ENCODE measurements at places on chromosomes 12 and 14.

DNA sequence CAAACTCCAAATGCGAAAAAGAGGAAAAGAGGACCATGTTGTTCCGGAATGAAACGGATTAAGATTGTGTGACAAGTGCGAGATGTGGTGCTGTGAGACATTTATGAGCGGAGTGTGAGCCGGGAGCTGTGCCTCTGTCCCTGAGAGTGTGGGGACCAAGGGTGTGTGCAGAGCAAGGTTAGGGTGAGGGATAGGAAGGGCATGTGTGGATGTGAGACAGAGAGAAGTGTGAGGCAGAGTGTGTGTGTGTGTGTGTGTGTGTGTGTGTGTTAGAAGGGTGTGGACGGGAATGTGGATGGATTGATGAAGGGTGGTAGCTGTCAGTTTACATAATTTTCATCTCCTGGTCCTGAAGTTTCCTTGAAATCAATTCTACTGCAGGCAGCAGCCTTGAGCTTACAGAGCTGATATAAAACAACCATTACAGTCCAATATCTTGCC lies 4.3 kb upstream of the OTX2 start:
- DNase-seq = no peak

- no peak for DNase-seq
Observed at GRCh38 chr12:128951448-128951847, 98.2 kb downstream of the GLT1D1 start.

DNA sequence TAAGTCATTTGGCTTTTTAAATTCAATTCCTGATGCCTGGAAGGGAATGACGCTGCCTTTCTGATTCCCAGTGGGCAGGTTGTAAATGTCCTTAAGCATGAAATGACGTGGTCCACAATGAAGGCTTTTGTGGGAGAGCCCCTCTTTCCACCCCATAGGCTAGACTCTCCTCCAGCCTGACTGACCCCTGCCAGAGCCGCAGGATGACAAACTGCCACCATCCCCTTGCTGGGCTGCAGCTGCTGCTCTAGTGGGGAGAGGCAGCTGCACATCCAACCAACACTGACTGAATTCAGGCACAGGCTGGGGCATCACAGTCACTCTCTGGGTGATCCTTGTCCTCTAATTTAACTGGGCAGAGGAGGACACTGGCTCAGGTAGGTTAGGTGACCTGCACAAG lies 6.3 kb downstream of the TSPAN11 start:
- DNase-seq = no peak

DNA sequence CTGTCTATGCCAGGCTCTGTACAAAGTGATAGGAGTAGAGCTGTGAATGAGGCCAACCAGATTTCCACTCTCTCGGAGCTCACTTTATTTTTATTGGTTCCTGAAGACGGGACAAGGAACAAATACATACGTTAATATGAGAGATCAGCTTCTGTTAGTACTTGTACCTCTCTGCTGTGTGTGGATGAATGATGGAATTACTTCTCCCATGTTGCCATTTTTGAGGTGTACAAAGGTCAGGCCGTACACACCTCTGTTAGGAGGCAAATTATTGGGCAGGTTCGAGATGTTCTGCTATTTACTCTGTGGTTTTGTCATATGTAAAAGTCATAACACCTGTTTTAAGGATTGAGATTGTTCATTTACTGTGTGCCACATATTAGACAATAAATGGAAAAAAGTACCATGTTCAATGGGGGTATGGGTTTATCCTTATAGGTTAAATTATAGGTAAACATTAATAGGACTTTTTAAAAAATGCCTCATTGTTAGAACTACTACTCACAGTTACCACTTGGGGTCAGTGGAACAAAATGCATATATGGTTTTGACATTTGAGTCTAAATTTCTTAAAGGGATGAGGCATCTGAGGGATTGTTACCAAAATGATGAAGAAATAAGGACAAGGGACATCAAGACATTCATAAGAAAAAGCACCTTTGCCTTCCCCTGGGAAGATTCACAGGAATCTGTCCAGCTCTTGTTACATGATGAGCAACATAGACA lies 26.9 kb downstream of the WBP11 start:
- DNase-seq = no peak

- no peak for DNase-seq
Observed at GRCh38 chr12:92424338-92424737, 278.5 kb upstream of the PLEKHG7 start.

GRCh38 chr14:64467566-64467965 lies 2.3 kb downstream of the AKAP5 start:
- no peak for DNase-seq
